ENCODE measurements at places on chromosomes 16 and 17.

DNA sequence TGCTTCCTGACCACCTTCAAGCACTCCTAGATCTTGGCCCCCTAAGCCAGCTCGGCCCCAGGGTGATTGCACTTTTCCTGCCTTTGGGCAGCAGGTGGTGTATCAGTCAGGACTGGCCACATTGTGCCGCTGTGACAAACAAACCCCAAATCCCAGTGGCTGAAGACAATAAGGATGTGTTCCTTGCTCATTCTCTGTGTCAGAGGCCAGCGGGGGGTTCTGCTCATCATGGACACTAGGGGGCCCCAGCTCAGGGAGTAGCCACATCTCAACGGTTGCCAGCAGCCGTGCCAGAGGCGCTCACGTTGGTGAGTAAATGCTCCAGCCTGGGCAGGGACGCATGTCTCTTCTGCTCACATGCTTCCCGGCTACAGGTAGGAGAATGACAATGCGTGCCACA, 60.4 kb downstream of the ZDHHC7 start:
- peak; percentile 42 for DNase-seq

DNA sequence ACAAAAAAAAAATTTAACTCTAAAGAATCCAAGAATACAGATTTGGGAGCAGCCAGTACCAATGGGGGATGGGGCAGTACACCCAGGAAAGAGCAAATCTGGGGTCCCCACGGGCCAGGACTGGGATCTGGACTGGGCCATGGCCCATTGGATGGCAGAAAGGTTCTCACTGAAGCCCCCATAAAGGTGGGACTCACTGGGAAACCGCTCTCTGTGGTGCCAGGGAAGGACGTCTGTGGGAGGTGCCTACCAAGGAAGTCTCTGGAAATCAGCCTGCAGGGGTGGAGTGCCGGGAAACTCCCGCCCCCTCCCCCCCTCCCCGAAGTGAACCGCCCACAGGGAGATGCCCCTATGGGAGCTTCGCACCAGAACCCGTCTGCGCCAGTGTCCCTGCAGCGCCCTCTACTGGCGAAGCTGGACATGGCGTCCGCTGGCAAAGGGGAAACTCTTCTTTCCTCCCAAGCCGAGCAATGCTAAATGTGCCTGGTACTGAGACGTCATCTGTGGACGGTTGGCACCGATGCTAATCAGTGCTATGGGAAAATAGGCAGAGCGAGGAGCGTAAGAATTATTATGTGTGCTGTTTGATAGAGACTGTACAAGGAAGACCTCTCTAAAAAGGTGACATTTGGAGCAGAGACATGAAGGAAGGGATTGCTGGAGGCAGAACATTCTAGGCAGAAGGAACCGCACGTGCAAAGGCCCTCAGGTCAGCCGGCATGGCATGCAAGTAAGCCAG, 671.1 kb downstream of the WWOX start:
- peak; percentile 48 for DNase-seq

- peak; percentile 44 for DNase-seq
These were observed 24.0 kb downstream of the SYCE1L start for GRCh38 chr16:77223184-77223583.

DNA sequence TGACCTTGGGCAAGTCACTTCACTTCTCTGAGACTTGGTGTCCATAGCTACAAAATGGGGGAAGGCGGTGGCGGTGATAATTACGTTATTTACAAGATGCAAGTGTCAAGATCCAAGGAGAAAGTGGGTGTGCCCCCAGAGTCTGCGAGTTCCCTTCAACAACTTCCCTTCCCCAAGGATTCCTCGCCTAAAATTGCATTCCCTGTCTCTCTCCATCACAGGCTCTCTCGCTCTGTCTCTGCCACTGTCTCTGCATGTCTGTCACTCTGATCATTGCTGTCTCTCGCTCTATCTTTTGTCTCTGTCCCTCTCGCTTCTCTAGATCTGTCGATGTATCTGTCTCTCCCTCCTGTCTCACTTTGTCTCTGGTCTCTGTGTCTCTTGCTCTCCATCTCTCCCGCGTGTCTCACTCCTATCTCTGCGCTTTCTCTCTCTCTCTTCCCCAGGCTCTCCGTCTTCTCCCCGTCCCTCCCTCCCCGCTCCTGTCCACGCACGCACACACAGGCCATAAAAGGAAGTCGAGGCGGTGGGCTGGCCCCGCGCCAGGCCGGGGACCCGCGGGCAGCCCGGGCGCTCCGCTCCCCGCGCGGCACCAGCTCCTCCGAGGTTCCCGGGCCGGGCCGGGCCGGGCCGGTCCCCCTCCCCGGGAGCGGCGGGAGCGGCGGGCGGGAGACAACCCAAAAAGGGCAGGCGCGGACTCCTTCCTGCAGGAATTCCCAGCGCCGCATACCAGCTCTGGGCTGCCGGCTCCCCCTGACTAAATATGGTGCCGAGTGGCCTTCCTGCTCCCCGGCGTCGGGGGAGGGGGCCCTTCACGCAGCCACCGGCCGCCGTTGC, 1.1 kb upstream of the MYH11 start:
- DNase-seq: no peak

DNA sequence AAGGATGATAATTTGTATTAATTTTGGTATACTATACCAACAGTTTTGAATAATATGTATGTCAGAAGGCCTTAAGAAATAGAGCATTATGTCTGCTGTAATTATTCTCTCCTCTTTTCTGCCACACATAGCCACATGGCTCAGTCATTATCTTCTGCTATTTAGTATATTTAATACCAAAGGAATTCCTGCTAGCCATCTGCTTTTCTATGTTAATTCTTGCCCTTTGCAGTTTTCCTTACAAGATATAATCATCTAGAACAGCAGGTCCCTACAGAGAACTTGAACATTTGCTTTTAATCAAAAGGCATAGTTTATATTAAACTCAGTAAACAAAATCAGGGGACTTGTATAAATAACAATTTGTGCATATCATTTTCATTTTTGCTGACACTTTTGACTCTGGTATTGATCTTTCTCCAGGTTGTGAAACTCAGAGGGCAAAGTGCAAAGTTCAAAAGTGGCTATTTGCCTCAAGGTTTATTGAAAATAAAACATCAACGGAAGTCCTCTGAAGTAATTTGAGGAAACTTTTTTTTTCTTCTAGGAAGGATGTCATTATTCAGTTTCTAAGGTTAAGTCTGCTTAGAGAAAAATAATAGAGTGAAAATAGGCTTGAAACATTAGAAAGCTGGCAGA, 702.0 kb downstream of the KCNJ2 start:
- peak; percentile 68 for DNase-seq

DNA sequence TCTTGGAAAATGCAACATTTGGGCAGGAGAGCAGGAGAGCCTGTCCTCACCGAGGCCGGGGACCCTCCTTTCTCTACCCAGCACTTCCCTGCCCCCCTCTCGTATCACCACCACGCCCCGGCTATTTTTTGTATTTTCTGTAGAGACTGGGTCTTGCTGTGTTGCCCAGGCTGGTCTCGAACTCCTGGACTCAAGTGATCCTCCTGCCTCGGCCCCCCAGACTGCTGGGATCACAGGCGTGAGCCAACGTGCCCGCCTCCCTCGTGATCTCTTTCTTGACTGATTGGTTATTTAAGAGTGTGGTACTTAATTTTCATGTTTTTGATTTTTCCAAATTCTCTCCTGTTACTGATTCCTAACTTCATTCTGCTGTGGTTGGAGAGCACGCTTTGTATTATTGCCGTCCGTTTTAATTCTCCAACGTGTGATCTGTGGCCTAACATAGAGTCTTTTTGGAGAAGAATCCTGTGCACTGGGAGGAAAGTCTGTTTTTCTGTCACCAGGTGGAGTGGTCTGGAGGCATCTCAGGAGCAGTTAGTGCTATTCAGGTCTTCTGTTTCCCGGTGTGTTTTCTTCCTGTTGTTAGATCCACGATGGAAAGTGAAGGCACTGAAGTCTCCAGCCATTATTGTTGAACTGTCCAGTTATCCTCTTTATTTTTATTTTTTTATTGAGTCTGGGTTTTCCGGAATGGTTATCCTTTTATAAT, 40.4 kb downstream of the ZNF778 start:
- DNase-seq: no peak

- DNase-seq: no peak
These were observed 1.4 kb downstream of the APRT start for GRCh38 chr16:88810166-88810911.
